ENCODE measurements at places on chromosomes 5 and 9. TPM values are rescaled to one million over a fixed set of nuclear protein-coding genes. Genes with fewer than 3 reads are reported as not detected.

DNA sequence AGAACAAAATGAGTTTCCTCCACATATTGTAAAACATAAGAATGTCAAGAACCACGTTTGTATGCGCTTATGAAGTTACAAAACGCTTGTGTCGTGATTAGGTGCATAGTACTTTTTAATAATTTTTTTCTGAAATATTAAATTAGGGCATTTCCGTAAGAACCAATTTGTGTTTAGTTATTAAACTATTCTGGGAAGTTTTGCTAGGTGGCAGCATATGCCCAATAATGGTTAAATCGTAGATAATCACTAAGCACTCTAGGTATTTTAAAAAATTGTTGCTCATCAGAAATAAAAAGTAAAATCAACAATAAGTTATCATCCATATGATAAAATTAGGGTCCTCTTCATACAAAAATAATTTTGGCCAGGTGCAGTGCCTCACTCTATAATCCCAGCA lies 5.4 kb downstream of the SRFBP1 start:
- no peak for DNase-seq

PDE8B gene
- total RNA-seq = not detected

DBH gene
- total RNA-seq = not detected

DNA sequence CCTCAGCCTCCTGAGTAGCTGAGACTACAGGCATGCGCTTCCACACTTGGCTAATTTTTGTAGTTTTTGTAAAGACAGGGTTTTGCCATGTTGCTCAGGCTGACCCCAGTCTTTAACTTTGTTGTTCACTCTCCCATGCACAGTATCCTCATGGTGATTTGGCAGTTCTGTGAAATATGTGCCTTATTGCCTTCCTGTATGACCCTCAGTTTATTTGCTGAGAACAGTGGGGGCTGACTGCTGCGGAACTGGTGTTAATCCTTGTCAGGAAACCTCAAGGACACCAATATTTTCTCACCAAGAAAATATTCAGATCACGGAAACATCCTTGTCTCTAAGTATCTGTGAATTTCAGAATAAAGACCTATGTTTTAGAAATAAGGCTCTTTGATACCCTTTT lies 287.8 kb downstream of the ARRDC3 start:
- DNase-seq = no peak

KIF24 gene
- total RNA-seq = 1.5 TPM

DNA sequence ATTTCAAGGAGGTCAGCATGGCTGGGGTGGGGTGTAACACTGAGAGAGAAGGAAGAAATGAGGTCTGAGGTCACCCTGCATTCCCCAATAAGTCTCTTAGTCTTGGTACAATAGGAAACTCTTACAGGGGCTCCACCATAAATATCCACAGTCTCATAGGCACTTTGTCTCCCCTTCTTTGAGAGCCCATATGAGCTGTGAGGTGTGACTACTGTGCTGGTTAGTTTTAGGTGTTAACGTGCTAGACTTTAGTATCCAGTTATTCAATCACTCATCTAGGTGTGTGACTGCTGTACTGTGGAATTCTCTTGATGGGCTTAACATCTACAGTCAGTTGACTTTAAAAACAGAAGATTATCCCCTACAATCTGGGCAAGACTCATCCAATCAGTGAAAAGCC lies 378.1 kb upstream of the RFX3 start:
- DNase-seq = no peak

GRCh38 chr9:93320591-93321219 lies 130.8 kb upstream of the FAM120A start:
- no peak for DNase-seq

CCNG1 gene
- total RNA-seq = 288 TPM

- no peak for DNase-seq
Measured at GRCh38 chr9:7974335-7974960, 174.9 kb upstream of the DMAC1 start.

DNA sequence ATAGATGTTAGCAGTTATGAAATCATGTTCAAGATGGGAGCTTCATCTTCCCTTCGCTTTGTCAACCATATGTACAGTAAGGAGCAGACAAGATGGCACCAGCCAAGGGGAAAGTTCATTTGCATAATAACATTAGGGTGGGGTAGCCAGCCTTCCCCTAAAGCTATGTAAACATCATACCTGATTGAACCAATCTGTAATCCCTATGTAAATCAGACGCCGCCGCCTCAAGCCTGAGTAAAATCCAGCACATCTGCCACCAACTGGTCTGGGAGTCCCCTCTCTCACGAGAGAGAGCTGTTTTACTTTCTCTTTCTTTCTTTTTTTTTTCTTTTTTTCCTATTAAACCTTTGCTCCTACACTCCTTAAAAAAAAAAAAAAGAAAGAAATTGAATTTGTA lies 30.8 kb upstream of the REEP2 start:
- peak; percentile 30 for DNase-seq

DNA sequence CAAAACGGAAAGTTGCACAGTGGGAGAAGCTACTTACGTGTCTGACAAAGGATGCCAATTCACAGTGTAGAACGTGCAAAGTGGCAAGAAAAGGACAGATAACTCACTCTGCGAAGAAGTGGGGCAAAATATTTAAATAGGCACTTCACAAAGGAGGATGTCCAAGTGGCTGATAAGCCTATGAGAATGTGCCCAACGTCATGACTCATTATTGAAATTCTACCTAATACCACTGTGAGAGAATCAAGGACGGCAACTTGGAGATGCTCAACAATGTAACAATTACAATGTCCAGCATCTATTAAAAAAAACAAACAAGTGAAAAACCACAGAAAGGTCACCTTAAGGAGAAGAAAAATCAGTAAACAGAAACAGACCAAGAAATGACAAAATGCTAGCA lies 59.0 kb downstream of the NACC2 start:
- no peak for DNase-seq

ZNF300 gene
- total RNA-seq = 2.4 TPM

DNA sequence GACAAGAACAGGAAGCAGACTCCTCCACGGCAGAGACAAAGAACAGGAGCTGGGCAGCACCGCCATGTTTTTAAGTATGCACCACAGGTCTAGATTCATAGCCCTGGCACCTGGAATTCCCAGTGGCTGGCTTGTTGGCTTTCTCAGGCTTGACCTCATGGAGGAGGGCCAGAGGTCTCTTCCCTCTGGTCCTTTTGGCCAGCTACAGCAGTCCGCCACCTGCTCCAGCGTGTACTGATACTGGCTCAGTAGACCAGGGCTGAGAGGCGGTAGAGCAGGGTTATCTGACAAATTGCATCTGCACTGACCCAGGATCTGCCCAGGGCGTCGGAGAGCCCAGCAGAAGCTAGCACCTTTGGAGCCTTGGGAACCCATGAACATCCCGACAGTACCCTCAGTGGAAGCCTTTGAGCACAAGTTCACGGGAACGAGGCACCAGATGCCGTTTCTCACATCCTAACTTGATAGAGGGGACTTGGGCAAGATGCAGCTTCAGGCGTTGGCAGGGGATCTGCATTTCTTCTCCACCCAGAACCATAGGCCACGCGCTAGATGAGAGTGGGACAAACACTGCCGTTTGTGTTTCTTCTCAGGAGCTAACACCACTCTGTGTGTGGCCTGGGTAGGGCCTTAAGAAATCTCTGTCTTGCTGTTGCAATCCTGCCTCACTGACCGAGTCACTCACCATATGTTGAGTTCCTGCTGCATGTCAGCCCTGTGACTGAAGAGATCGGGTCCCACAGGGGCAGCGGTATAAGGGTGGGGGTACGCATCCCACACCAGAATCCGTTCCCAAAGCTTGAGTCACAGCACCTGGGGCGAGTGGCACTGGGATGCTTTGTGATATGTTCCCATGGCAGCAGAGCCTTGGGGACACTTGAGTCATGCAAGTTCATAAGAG lies 90.3 kb upstream of the OTULINL start:
- DNase-seq = no peak

DNA sequence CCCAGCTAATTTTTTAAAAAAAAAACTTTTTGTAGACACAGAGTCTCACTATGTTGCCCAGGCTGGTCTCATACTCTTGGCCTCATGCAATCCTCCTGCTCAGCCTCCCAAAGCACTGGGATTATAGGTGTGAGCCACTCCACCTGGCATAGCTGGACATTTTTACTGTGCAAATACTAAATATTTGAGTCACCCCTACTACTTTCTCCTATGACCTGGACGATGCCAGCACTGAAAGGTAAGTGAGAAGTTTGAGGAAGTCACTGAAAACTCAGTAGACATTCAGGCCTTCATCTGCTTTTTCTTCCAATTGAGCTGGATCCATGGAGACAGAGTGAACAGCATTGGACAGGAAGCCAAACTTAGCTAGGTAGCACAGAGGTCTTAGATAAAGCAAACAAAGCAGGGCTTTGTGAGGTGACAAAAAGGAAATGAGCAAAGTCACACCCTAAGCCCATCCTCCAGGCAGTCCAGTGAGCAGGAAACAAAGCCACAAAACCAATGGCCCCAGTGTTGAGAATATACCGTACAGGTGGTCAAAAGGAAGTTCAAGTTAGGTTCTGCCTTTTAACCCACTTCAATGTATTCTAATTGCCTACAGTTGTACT lies 192.6 kb upstream of the RASA1 start:
- DNase-seq = no peak

DNA sequence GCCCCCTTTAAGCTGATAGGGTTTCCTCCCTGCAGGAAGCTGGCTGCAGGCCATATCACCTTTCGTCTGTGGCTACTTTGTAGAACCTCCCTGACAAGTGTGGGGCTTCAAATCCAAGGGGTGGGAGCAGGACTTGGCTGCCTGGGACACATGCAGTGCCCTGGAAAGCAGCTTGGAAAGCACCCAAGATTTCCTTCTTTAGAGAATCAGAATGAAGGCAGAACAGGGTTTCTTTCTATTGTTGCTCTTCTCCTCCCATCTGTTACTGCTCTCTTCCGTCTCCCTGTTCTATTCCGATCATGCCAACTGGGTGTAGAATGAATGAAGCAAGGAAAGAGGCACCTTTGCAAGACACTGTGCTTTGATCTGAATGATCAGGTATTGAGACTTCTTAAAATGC lies 282.2 kb downstream of the MED10 start:
- DNase-seq = no peak

DNA sequence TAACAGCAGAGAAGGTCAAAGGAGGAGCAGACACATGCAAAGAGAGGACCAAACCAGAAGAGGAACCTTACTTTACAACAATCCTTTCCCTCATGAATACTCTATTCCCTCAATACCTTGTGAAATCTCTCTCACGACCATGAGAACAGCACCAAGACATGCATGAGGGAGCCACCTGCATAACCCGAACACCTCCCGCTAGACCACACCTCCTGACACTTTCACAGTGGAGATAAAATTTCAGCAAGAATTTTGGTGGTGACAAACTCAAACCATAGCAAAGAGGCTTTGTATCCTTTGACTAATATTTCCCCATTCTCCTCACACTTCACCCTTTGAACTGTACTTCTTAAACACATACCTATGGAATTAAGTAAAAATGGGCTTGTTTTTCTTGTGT lies 101.7 kb downstream of the RORB start:
- DNase-seq = no peak

- no peak for DNase-seq
Measured at GRCh38 chr5:119387945-119388618, 32.3 kb downstream of the TNFAIP8 start.

- DNase-seq = no peak
Measured at GRCh38 chr5:148248894-148249293, 10.6 kb downstream of the MARCOL start.

DNA sequence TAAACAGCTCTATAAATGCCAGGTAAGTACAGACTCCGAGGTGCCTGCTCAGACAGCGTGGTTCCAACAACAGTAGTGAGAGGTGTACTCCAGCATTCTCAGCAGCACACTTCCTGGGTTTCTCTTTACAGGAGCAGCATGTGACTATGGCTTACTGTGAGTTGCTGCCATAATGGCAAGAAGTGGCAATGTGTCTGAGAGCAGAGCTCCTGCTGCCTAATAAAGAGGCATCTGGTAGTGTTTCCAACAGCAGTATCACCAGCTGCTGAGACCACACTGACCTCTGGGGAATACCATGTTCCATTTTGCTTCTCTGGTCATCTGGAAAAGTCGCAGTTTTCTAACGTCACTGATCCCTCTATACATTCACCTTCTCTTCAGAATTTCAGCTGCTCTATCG lies 398.2 kb downstream of the SLCO4C1 start:
- DNase-seq = no peak

DNA sequence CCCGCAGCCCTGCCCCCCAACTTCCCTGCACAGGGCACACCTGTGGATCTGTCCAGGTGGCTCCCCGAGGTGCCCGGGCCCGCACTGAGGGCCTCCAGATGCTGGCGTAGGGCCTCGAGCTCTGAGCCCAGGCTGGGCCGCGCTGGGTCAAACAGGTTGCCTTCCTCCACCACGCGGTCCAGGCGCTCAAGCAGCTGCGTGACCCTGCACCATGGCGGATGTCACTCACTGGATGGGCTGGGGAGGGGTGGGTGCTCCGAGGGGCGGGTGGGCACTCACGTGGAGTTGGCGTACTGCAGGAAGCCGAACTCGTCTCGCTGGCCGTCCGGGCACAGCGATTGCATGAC lies 5.4 kb downstream of the ABCA2 start:
- no peak for DNase-seq

GLT6D1 gene
- total RNA-seq = not detected

GRCh38 chr5:122421374-122422079 lies 109.5 kb downstream of the SNCAIP start:
- DNase-seq = no peak

- no peak for DNase-seq
Measured at GRCh38 chr5:151067632-151068432, 13.0 kb downstream of the TNIP1 start.

- peak; percentile 93 for DNase-seq
Measured at GRCh38 chr5:73498057-73498992, at the start of gene BTF3. Gene BTF3, plus strand, starts transcription at chr5:73498442. Its CDS starts 226 bp downstream, at chr5:73498668.

DNA sequence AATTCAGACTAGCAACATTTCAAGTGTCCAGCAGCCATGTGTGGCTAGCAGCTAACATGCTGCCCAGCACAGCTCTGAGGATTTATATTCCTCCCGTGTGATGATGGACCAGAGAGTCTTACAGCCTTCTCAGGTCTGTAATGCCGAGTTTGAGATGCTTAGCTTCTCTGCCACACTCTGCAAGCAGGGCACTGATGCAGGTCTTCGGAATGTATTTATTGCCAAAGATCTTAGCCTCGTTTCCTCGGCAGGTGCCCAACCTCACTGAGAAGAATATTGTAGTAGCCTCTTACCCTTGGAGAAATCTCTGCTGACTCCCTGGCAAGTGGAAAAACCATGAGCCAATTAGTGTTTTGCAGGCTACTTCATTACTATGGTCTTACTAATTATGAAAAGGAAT lies 3.7 kb upstream of the RAI14 start:
- DNase-seq = no peak

GRCh38 chr9:81416476-81417298 lies 272.7 kb downstream of the TLE1 start:
- DNase-seq = no peak

DNA sequence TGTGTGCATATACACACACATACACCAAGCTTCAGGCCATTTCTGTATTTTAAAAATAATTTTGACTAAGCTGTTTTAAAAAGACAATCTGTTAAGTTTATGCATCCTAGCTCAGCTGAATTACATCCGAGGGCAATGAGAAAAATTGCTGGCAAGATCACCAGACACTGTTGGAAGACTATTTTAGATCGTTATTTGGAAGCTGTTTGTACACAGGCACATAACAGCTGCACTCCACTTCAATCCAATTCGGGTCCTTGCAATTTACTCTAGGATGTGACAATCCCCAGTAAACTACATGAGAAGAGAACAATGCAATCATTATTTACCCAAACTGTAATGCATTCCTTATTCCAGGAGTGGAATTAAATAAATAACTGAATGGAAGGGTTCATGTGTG lies 79.3 kb upstream of the RASA1 start:
- no peak for DNase-seq

- no peak for DNase-seq
Measured at GRCh38 chr9:106857811-106858470, 5.0 kb upstream of the ZNF462 start.

GRCh38 chr9:75067894-75068293 lies 20.1 kb downstream of the NMRK1 start:
- no peak for DNase-seq

GRCh38 chr9:95127249-95128176 lies 190.0 kb downstream of the FANCC start:
- DNase-seq = peak; percentile 46
